ENCODE measurements at places on chromosomes 6 and 20.

DNA sequence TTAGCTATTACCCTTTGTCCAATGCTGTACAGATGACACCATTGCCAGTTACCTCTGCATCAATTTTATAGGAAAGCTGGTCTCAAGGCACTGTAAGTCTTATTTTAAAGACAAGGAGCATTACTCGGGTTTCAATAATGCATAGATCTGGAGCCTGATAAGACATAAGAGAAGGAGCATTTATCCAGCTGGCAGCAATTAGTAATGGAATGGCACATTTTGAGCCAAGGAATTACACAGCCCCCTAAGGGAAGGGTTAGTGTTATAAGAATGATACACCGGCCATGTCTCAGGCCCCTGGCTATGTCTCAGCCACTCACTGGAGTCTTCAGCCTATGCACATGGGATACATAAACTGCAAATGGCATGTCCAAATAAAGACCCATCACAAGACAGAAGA is 23.1 kb upstream of the TMEM242 start:
- no peak for DNase-seq

GRCh38 chr20:19761326-19761725 is 3.3 kb downstream of the RIN2 start:
- no peak for DNase-seq

- no peak for DNase-seq
Measured at GRCh38 chr20:13430346-13431002, 208.3 kb downstream of the TASP1 start.

- no peak for DNase-seq
Measured at GRCh38 chr6:117497237-117497636, 14.8 kb downstream of the DCBLD1 start.

- no peak for DNase-seq
Measured at GRCh38 chr6:56250266-56250665, 2.9 kb upstream of the COL21A1 start.

GRCh38 chr6:38822963-38823362 is 107.9 kb downstream of the DNAH8 start:
- no peak for DNase-seq

DNA sequence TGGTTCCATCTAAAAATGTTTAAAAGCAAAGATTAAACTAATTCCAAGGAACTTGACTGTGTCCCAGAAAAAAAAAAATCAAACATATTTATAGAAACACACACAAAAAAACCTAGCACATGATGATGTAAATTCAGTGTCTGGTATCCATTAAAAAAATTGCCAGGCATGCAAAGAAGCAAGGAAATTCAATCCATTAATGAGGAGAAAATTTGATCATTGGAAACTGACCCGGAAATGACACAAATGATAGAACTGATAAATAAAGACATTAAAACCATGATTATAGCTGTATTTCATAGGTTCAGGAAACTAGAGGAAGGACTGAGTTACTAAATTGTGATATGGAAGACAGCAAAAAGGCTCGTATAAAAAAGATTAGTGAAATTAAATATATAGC is 34.7 kb downstream of the PDYN start:
- DNase-seq = no peak

Data from stimulated activated CD8-positive, alpha-beta memory T cell treated with anti-CD3 and anti-CD28 coated beads, Interleukin-4, amount 100 ng/mL, for 24 hours (primary cell).